ENCODE measurements at places on chromosomes 16 and 17. TPM values are rescaled to one million over a fixed set of nuclear protein-coding genes. Genes with fewer than 3 reads are reported as not detected.

DNA sequence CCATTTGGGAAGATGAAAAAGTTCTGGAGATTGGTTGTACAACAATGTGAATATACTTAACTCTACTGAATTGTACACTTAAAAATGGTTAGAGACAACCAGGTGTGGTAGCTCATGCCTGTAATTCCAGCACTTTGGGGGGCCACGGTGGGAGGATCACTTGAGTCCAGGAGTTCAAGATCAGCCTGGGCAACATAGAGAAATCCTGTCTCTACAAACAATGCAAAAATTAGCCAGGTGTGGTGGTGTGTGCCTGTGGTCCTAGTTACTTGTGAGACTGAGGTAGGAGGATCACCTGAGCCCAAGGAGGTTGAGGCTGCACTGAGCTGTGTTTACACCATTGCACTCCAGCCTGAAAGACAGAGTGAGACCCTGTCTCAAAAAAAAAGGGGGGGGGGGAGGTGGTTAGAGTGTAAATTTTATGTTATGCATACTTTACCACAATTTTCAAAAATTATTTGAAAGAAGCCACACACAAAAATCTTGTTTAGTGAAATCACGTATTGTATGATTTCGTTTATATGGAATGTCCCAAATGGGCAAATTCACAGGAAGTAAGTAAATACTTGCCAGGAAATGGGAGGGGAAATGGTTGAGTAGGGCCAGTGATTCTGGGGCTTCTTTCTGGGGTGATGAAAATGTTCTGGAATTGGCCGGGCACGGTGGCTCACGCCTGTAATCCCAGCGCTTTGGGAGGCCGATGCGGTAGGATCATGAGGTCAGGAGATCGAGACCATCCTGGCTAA is 37.1 kb upstream of the AMZ2 start:
- DNase-seq, result no peak

DNA sequence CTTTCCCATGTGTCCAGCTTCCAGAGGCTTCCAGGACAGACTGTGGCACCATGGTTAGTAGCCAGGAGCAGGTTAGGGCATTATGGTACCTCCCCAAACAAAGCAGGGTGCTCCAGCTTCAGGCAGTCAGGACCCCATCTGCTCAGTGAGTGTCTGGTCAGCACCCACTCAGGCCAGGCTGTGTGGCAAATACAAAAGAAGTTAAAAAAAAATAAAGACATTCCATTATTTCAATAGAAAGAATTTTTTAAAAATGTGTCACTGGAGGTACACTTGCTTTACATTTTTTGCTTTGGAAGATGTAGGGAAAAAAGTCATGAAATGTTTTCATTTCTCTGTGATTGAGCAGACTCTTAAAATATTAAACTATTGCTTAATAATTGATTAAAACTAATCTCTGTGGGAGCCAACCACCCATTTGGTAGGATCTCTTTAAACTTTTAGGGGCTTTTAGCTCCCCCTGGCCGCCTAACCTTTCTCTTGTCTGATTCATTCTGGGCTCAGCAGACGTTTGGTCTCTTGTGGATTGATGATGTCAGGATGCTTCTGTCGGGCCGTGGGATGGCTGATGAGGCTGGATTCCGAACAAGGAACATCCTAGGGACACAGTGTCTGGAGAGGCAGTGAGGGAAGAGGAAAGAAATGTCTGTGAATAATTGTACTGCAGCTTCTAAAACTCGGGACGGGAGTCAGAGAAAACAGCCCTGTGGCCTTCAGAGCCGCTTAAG is 28.4 kb upstream of the NPTX1 start:
- no peak for DNase-seq

DNA sequence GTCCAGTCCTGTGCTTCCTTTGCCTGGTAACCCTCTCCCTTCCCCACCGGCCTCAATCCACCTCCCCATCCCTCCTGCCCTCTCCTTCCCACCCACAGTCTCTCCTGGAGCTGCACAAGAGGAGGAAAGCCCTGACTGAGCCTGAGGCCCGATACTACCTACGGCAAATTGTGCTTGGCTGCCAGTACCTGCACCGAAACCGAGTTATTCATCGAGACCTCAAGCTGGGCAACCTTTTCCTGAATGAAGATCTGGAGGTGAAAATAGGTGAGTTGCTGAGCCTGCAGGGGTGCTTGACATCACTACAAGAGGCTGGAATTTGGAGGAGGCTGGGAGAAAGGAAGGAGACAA is 1.3 kb downstream of the PLK1 start:
- DNase-seq, result no peak

DNA sequence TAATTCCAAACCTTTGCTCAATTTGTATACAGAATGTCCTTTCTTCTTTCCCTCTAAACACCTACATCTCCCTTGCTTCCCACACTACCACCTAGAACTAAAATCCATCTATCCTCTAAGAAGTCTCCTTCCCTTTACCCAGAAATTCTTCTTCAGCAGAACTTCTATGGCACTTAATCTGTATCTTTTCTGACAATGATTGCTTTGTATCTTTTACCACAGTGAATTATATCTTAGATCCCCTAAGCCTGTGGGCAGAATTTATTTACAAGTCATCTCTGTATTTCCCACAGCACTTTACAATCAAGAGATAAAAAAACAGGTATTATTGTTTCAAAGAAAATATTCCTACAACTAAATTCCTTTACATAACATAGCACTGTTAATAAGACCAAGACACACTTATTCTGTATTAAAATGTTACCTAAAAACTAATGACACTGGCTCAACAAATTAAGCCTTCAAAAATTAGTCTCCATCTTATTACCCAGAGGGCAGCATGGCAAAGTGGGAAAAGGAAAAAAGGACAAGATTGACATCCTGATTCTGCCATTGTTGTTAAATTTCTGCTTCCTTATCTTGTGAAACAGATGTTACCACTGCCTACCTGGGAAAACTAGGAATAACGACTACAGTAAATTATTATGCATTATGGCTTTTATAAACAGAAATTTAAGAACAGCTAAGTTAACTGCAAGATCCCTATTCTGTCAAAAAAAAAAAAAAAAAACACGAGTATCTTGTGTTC is 42.8 kb downstream of the KANSL1 start:
- no peak for DNase-seq

DNA sequence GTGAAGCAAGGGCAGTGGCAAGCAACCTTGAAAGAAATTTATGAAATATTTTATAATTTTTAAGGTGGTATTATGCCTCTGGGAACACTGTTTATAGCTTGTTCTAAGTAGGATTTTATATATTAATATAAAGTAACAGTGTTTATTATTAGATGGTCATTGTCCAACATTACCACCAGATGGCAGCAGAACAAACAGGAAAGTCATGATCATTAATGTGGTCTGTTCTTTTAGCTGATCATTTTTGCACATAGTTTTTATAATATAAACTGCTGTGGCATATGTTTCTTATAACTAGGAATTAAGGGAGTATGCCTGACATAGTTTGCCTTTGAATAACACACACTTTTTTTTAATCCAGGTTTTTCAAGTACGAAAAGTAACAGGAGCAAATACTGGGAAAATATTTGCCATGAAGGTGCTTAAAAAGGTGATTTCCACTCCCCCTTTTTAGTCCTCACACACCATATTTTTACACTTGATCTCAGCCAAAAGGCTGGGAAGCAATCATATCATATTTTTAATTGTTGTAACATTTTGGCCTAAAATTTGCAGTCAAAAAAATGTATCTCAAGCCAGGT is 21.4 kb downstream of the RPS6KB1 start:
- DNase-seq, result no peak

DNA sequence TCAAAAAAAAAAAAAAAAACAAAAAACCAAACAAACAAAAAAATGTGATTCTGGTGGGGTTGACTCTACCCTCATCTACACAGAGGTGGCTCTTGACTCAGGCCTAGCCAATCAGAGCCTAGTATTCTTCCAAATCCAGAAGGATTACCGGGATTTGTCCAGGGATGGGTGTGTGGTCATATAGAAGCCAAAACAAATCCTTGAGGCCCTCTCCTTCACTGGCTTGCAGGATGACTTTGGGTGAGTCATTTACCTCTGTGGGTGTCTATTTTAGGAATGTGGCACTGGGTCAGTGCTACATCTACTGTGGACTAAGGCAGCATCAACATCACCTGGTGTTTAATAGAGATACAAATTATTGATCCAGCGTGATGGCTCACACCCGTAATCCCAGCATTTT is 93.2 kb upstream of the RBBP6 start:
- DNase-seq, result no peak

GRCh38 chr17:60586288-60586974 is 13.6 kb upstream of the PPM1D start:
- no peak for DNase-seq

GRCh38 chr17:50056217-50056960 is 479 bp downstream of the ITGA3 start:
- peak; percentile 84 for DNase-seq

DNA sequence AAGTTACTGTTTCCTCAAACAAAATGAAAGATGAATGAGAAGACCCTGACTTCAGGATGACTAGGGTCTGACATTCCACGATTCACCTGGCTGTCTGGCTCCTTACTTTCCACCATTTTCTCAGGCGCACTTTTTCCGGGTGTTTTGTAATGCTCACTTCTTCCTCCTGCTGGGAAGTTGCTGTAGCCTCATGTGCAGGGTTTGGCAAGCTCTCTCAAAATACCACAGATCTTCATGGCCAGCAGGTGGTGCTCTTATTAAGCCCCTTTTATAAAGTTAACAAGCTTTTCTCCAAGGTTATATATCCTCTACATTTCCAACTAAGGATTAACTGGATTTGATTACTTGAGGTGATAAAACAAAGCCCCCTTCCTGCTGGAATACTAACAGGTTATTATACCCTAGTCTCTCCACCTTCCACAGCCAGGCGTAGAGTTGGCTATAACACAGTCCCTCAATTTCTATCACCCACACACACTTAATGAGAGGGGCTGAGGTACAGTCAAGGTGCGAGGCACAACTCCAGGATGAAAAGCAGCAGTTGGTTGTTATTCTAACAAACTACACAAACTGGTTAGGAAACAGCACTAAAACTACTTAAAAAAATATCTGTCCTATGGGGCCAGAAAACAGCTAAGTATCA is 45.4 kb downstream of the STH start:
- DNase-seq, result peak; percentile 92

- no peak for DNase-seq
These were observed 338.0 kb downstream of the NPIPA8 start for GRCh38 chr16:17998550-17998949.

GRCh38 chr16:71288570-71288889 is 672 bp downstream of the CMTR2 start:
- no peak for DNase-seq

DNA sequence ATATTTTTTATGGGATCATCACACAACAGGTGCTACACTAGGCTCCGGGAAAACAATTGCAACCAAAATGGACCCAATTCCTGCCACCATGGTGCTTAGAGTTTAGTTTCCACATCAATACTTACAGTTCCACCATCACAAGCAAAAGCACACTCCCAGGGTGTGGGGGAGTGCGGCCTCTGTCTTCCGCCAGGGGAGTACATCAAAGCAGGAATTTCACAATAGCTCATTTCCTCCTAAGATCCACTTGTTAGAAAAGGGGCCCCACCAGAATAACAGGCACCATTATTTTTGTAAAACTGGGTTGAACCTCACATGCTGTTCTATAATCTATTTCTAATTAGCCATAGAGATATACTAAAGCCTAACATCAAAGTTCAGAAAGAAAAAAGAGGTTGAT is 44.3 kb upstream of the PSMD7 start:
- no peak for DNase-seq

- no peak for DNase-seq
These were observed 21.7 kb downstream of the G6PC1 start for GRCh38 chr17:42922294-42922693.

DNA sequence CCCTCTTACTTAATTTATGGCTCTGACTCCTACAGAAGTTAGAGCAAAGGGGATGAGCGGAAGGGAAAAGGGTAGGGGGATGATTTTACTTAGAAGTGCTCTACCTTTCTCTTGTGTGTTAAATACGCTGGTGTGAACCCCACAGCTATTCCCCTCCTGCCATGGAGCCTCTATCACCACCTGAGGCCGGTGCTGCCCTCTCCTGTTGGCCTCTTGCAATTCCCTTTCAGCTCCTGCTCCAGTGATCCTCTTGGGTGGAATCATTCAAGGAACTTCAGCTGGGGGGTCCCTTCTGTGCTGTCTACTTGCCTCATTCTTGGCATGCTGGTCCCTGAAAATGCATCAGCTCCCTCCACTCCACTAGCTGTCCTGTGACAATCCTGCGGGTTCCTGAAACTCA is 41.8 kb upstream of the CDH8 start:
- no peak for DNase-seq

- no peak for DNase-seq
These were observed 2.7 kb downstream of the NOD2 start for GRCh38 chr16:50696126-50696525.

DNA sequence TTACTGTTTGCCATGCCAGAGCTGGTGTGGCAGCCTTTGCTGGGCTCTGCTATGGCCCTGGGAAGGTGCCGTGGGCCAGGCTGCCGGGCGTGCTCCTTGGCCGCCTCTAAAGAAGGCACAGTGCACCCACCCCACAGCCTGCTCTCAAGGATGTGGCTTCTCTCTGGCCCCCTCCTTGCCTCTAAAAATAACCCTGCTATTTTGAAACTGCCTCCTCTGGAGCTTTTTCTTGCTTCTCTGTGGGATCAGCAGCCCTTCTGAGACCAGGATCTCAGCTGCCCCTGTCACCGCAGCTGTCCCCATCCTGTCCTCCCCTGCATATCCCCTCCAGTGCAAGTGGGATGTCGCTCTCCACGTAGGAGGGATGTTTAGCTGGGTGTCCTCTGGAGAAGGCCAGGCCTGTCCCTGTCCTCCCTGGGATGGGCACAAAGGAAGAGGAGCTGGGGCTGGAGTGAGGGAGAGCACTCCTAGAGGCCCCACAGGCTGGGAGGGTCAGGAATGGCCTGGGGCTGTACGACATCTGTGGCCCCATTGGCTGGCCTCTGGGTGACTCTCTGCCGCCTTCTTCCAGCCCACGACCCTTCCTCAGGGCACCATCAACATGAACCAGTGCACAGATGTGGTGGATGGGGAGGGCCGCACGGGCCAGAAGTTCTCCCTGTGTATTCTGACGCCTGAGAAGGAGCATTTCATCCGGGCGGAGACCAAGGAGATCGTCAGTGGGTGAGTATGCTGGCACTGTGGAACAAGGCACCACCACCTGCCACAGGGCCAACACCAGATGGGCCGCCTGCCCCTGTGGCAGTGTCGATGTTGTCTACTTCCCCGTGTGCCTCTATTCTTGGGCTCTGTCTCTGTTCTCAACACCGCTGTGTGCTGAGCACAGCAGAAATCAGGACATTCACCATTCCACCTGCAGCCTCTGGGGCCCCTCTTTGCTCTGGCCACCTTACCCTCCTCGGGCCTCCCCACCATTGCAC is 79.7 kb downstream of the PLD6 start:
- no peak for DNase-seq

- no peak for DNase-seq
These were observed 344.9 kb downstream of the CPPED1 start for GRCh38 chr16:12458591-12459358.

The HCRT gene
- not detected for total RNA-seq

The ZG16 gene
- total RNA-seq, result not detected

The KRTAP9-8 gene
- not detected for total RNA-seq

The CHP2 gene
- 0.28 TPM for total RNA-seq
